ENCODE measurements at places on chromosomes 12 and 14.

DNA sequence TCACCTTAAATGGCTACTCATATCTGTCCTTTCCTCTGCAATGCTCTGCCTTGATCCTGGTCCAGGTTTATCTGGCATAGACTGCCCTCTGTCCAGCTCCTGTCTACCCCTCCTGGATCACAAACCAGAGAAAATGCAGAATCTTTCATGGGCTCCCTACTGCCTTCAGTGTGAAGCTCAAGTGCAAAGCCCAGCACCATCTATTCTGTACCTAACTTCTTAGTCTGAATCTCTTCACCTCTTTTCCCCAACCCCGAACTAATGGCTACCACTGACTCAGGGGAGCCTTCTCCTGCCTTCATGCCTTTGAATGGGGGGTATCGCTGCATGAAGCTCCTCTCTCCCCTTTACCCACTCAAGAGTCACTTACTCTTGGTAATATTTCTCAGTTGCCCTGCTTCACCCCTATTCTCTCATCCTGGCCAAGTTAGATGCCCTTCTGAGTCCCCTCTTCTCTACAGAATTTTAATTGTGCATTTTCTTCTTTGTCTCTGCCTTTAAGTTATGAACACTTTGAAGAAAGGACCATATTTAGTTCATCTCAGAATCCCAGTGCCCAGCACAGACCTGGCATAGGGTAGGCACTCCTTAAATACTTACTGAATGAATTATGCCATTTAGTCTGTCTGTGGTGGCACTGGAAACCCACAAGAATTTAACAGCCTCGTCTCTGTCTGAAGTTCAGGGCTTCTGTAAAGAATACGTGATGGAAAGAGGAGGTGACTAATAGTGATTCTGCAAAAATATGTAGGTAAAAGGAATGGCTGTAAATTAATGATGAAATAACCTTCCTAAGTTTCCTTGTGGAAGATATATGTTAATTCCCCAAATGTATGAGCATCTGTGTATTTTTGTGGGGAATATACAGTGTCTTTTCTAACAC lies 191.3 kb upstream of the AMIGO2 start:
- DNase-seq = no peak

DNA sequence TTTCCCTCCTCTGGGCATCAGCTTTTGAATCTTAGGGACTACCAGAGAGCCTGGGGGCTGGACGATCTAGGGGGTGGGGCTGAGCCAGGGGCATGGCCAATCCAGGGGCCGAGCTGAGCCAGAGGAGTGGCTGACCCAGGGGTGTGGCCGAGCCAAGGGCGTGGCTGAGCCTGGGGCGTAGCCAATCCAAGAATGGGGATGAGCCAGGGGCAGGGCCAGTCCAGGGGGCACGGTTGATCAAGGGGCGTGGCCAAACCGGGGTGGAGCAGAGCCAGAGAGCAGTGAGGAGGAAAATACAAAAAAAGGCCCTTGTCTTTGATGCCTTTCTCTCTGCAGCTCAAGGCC lies 219.3 kb upstream of the NOS1 start:
- no peak for DNase-seq

- DNase-seq = no peak
Measured at GRCh38 chr14:55832122-55832911, 252.3 kb downstream of the KTN1 start.

DNA sequence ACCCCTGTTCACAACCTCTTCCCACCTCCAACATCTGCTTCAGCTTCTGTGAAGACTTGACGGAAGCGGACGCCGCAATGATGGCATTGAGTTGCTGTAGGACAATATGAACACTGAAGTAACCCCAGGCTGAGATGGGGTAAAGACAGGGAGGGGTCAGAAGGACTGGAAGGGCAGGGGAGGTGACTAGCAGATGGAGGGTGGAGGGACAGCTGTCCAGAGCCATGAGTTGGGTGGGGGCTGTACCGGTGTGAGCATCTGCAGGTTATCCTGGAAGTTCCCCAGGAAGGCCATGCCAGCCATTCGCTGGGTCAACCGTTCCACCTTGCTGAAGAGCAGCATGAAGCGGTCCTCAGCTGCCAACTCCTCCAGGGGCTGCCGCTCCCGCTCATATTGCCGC lies 26.1 kb downstream of the PRPF40B start:
- no peak for DNase-seq

GRCh38 chr14:83342590-83342989 lies 1808.9 kb upstream of the SEL1L start:
- DNase-seq = no peak

- no peak for DNase-seq
Measured at GRCh38 chr14:71355324-71356201, 448.3 kb downstream of the PCNX1 start.

- DNase-seq = peak; percentile 28
Measured at GRCh38 chr12:90280564-90281058, 572.0 kb upstream of the ATP2B1 start.

- no peak for DNase-seq
Measured at GRCh38 chr12:42862055-42862454, 272.5 kb upstream of the PRICKLE1 start.

DNA sequence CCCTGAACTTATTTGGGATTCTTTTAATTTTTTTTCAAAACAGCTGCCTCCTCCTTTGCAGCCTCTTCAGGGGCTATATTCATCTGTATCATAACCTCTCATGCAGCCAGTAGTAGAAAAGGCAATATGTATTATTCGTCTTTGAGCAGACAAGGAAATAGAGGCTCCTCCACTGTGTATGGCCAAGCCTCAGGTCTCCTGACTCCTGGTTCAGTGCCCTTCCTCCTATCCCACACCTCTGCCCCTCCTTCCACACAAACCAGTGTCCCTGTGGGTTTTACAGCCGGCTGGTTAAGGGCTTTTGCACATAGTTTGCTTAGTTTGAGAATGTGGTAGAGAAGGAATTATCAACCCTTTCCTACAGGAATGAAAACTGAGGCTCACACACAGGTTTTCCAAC lies 8.8 kb upstream of the ACVRL1 start:
- DNase-seq = no peak

DNA sequence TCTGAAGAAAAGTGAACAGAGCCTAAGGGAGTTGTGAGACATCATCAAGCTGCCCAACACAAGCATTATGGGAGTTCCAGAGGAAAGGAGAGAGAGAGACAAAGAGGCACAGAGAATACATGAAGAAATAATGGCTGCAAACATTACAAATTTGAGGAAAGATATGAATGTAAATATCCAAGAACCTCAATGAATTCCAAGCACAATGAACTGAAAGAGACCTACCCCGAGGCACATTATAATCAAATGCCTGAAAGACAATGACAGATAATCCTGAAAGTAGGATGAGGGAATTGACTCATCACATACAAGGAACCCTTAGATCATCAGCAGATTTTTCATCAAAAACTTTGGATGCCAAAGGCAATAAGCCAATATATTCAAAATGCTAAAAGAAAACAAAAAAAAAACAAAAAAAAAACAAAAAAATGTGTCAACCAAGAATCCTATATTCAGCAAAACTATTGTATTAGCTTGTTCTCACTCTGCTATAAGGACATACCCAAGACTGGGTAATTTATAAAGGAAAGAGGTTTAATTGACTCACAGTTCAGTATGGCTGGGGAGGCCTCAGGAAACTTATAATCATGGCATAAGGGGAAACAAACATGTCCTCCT lies 37.8 kb downstream of the BCL2L14 start:
- DNase-seq = no peak

DNA sequence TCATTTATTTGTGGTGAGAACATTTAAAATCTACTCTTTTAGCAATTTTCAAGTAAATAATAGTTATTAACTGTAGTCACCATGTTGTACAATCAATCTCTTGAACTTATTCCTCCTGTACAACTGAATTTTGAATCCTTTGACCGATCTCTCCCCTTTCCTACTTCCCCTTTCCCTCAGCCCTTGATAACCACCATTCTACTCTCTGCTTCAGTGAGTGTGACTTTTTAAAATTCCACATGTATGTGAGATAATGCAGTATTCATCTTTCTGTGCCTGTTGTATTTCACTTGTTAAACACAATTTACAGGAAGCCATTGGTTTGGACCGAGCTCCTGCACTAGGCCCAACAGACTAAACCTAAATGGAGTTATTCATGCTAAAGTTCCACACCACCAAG lies 458.9 kb upstream of the PDE3A start:
- no peak for DNase-seq

DNA sequence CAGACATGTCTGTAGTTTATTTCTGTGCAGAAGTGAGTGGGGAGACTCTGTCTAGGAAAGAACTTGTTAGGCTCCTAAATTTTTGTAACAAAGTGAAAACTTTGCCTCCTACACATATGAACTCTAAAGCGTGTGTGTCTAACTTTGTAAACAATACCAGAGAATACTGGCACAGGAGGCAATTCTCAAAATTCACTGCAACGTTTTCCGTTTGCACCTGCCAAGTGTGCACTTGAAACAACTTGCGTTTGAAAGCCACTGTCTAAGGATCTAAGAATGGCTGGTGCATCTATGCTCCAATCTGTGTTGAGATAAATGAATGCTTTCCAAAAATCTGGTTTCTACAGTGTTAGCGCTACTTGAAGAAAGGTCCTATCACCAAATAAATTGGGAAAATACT lies 15.3 kb downstream of the GRIP1 start:
- no peak for DNase-seq

GRCh38 chr12:96006727-96007126 lies 10.6 kb upstream of the HAL start:
- no peak for DNase-seq

- DNase-seq = no peak
Measured at GRCh38 chr14:31897581-31898186, 179.4 kb upstream of the ARHGAP5 start.

- no peak for DNase-seq
Measured at GRCh38 chr14:95365401-95365800, 45.7 kb upstream of the CLMN start.

GRCh38 chr12:47649381-47649780 lies 56.4 kb downstream of the RPAP3 start:
- no peak for DNase-seq

- no peak for DNase-seq
Measured at GRCh38 chr14:35261774-35262173, 30.4 kb upstream of the PSMA6 start.

DNA sequence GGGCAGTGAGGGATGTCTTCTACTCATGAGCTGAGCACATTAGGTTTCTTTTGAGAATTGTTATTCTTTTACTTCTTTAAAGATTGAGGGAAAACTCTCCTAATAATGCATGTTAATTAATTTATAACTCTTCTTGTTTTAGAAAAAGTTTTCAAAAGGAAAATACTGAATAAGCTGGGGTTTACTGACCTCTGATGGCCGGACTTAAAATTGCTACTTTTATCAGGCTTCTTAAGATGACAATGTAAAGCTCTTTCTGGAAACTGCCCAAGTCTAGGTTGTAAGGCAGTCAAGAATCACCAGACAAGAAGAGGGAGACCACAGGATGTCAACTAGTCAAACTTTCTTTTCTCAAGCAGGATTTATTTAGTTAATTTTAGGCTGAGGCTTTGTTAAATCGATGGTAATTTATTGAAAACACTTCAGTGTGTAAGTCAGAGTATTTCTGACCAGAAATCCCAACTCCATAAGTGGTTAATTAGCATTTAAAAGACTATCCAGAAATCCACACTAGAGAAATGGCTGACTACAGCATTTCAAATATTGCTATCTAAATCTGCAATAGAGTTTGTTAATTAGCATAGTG lies 82.1 kb downstream of the AVPR1A start:
- DNase-seq = no peak

DNA sequence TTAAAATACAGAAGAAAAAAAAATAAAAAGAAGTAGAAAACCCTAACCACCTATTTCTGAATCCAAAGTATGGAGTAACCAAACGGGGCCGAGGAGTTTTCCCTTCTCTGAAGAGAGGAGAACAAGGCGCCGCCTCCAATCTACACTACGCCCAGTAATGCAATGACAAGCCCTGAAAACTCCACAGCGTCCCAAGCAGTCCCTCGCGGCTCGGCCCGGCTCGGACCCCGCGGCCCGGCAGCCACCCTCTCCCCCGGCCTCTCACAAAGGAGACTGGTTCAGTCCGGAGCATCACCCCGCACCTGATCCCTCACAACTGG lies 371 bp downstream of the CHD8 start:
- DNase-seq = no peak

GRCh38 chr12:19998411-19998810 lies 369.9 kb upstream of the PDE3A start:
- no peak for DNase-seq

- DNase-seq = no peak
Measured at GRCh38 chr14:56304456-56304855, 186.2 kb downstream of the PELI2 start.

DNA sequence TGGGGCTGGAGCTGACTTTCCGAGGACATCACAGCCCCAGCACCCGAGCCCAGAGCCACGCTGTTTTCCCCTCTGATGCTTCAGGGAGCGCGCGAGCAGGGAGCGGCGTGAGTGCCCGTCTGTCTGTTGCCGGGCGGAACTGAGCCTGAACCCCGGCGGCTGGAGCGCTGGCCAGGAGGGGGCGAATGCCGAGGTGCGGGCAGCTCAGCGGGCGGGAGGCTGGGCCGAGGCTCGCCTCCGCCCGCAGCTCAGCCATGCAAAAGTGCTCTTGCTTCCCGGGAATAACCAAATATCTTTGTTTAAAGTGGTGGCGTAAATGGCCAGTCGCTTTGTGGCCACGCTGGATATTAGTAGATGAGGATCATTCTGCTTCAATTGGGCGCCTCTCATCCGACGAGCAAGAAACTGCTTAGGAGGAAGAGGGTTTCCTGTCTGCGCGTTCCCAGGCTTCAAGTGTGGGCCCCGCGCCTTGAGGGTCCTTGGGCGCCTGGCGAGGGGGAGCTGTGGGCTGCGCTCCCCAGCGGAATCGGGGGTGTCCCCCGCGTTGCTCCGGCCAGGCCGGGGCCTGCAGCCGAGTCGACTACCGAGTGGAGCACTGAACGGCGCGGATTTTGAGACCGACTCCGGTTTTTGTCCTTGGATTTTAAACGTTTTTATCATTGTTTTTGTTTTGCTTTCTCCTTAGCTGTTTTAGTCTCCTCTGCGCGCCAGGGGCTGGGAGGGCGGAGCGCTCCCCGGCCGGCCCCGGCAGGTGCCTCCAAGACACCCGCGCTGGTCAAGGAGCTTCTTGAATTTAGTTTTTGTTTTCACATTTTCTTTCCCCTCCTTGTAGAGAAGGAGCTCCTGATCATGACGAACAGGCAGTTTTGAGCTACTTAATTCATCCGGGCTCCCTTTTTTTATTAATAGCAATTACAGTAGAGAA lies 831 bp upstream of the NKX2-1 start:
- peak; percentile 44 for DNase-seq

GRCh38 chr14:55756557-55756956 lies 176.6 kb downstream of the KTN1 start:
- DNase-seq = no peak

DNA sequence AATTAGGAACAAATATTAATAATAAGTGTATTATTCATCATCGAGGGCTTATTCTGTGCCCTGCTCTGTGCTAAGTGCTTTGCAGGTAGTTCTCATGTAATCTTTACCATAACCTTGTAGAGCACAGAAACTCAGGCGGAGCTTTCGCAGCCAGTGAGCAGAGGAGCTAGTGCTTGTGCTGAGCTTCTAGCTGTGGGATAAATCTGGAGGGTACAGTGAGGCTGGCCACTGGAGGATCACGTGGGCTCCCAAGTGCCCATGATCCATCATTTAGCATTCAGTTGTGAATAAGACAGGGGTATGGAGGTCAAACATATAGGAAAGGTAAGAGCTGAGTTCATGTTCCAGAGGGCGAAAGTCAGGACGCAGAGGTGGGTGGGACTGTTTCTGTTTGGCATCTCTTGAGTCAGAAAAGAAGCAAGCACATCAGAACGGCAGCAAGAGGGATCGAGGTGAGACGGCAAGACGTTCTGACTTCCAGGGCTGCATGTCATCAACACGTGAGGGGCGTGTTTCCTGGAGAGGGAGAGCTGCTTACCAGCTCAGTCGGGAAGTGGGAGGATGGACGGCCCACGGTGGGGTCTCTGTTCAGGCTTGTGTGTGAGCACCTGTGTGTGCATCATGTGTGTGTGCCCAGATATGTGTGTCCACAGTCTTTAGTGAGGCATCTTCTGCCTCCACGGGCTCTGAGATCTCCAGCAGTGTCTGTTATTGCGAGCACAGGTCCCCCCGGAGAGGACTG lies 16.8 kb upstream of the KRT80 start:
- no peak for DNase-seq
